ENCODE measurements at places on chromosomes 11 and 22.

DNA sequence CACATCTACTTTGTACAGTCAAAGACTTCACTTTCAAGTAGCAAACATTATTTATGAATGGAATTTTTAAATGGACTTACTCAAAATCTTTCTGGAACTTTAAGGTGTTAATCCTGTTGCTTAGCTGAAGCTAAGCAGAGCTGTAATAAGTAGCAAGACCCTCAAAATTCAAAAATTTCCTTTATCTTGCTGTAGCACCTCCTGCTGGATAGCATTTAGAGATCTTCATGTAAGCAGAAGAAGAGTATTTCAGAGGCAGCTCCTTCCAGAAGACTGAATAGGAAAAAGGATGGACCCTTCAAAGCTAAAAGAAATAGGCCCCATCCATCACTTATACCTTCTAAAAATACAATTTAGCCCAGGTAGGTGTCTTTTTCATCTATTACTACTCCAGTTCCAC lies 3.4 kb downstream of the PHF21A start:
- no peak for DNase-seq

DNA sequence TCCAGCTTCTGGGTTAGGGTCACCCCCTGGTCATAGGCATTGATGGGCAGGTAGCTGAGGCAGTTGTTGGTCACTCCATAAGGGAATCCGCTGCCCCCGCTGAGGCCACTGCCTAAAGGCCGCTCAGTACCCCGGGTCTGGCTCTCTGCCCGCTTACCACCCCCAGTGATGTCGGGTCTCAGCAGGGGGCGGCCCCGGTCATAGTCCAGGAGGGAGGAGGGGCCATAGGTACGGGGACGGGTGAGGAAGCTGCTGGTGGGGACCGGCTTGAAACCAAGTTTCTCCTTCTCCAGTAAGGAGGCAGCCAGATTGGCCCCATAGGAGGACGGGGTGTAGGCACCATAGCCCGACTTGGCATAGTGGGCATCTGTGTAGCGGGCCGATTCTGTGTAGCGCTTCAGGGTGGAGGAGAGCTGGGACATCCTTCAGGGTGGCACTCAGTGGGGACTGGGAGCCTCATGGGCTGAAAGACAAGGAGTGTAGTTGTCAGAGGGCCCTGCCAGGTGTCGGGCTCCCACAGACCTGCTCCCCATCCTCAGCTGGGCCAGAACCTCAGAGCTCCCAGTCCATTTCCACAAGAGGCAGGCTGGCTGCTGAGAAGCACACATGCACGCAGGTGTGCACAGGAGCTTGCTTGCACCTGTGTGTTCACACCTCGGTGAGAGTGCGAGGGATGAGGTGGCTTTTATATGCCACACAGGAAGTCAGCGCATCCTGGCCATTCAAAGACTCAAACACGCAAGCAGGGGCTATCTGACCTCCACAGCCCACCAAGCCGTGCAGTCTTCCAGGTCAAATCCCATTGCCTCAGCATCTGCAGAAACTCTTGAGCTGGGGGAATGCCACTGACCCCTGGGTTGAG lies 8.2 kb downstream of the USP2 start:
- no peak for DNase-seq

DNA sequence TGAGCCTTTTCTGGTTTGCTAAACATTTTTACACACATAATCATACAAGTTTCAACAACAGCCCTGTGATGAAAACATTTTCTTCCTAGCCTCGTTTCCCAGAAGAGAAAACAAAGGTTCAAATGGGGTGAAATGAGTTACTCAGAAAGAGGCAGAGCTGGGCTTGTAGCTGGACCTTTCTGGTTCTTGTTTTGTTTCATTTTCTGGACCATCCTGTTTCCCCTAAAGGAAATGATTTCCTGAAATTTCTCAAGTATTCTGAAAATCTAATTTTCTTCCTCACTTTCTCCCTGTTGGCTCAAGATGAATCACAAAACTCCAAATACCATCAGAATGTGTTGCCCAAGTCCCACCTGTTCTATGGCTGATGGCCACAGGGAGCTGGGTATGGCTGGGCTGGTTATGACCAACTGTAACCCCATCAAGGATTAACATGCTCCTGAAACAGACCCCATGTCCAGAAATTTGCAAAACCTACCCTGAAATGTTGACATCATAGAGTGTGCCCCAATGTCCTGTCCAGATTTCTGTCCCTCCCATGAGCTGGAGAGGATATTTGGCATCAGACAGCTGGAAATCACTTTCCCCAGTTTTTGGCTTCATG lies 6.7 kb upstream of the APOL4 start:
- DNase-seq = no peak

GRCh38 chr11:104602643-104603042 lies 295.6 kb downstream of the CASP12 start:
- no peak for DNase-seq

GRCh38 chr22:42879371-42880021 lies 22.4 kb upstream of the ARFGAP3 start:
- DNase-seq = no peak

GRCh38 chr11:68446046-68446725 lies 14.4 kb upstream of the PPP6R3 start:
- no peak for DNase-seq

DNA sequence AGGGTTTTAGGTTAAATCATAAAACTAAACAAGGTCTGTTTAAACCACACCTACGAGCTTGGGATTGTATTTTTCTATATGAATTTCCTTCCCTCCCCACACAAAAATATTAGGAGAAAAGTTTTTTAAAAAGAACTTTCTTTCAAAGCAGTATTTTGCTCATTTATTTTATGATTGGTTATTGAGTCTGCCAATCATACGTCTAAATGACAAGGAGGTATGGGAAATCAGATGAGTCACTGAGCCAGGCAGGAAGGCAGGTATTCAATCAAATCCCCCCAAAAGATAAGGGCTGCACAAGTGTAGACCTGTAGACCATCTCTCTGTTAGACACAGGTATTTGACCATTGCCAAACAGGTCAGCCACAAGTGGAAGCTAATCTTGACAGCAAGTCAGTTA lies 440.1 kb upstream of the CCDC90B start:
- DNase-seq = no peak

DNA sequence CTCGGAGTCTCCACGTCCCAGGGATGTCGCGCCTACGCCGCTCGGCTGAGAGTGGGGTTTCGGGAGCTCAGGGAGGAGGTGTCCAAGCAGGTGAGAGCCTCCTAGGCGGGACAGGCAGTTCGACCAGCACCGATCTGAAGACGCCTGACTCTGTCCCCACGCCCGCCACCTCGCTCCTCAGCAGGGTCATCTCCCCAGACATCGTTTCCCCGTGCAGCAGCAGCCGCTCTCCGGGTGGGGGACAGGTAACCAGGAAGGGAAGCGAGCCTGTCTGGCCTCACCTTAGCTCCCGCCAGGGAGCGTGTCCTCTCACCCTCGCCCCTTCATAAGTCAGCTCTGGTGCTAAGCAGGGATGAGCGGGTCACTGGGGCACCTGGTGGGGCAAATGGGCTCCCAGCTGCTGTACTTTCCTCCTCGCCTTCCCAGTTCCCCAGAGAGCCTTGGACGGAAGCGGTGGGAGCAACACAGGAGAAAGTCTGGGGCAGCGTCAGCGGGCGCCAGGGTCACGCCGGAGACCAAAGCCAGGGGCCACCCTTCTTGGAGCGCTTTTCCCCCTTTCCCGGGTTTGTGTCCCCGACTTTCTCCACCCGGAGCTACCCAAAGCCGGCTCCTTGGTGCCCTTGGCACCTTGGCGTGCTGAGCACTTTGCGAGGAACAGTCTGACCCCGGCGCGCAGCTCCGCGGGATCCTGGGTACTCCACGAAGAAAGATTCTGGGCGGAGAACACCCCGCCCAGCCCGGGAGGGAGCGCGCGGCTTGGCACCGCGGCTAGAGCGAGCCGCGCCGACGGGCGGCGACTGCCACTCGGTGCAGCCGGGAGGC lies 1.6 kb downstream of the SPON1 start:
- DNase-seq = no peak

GRCh38 chr11:74182635-74183034 lies 11.5 kb downstream of the PPME1 start:
- no peak for DNase-seq

DNA sequence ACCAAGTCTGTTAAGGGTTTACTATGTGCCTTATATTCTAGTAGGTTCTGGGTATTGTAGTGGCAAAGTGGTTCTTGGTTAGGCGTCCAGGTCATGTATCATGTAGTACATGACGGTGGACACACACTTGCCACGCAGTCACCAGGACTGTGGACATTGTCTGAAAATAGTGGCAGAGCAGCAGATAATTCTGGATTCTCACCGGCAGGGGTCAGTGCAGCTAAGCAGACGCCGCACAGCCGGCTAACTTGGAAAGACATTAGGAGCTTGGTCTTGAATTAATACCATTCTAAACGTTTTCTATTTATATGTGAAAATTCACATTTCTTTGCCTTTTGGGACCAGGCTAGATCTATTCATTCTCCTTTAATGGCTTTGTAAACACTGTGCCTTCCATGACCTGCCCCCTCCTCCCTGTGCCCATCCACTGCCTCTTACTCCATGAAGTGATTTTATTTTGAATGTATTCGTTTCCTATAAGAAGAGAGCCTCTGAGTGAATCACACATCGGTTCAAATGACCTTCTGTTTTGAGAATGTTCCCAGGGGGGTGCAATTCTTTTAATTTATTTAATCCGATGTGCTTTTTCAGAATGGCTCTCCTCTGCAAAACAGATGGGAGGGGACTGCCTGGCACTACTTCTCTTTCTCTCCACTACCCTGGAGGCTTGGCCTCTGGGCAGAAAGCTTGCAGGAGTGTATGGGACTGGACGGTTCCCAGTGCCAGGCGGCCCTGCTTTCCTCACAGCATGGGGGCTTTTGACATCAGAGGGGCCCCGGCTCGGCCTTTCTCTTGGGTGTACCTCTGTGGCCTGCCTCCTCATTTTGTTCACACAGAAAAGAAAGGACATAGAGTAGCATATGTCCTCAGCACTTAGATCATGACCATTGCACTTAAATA lies 378.0 kb downstream of the NTM start:
- DNase-seq = peak; percentile 6

DNA sequence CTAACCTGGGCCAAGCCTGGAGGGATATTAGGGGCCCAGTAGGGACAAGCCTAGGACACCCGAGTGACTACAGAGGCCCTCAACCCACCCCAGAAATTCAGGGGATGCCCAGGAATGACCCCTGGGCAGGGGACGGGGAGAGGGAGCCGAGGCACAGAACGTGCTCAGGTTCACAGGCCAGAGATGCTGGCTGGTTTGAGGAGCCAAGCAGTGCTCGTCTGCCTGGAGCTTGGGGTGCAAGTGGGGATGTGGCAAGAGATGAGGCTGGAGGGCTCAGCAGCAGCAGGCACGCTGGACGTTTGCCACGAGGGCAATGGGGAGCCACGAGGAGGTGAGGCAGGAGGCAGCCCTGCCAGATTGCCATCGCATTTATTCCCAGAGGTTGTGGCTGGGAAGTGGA lies 34.0 kb upstream of the EMID1 start:
- DNase-seq = no peak

GRCh38 chr11:10580623-10581022 lies 12.2 kb upstream of the LYVE1 start:
- no peak for DNase-seq

GRCh38 chr11:65880844-65881421 lies 1.3 kb downstream of the CTSW start:
- no peak for DNase-seq

DNA sequence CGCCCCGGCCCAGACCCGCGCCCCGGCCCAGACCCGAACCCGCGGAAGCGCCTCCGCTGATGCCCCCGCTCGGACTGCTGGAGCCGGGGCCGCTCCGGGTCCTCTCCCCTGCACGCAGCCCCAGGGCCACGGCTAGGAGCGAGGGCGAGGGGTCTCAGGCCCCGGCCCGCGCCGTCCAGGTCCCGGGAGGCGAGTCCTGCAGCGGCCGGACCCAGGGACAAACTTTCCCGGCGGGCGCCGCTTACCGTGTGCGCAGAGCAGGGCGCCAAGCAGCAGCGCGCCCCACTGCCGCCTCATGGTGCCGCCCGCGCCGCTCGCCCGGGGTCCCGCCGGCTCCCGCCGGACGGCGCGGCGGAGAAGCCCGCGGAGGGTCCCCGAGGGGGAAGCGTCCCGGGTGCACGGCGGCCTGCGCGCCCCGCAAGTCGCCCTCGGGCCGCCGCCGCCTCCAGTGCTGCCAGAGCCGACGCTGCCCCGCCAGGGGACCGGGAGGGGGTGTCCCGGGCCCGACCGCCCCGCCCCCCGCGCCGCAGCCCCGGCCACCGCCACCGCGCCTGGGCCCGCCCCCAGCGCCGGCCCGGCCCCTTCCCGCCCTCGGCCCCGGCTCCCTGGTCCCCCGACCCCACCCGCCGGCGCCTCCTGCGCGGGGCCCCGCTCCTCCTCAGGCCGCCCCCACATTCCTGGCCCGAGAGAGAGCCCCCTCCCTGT lies at the start of gene LRP4:
TSS of gene LRP4 (minus strand) at position 468 of the 705 bp plus-strand sequence. CDS start at position 297, 171 bp downstream.
- no peak for DNase-seq

GRCh38 chr11:126188332-126189108 lies 22.9 kb downstream of the RPUSD4 start:
- DNase-seq = no peak

DNA sequence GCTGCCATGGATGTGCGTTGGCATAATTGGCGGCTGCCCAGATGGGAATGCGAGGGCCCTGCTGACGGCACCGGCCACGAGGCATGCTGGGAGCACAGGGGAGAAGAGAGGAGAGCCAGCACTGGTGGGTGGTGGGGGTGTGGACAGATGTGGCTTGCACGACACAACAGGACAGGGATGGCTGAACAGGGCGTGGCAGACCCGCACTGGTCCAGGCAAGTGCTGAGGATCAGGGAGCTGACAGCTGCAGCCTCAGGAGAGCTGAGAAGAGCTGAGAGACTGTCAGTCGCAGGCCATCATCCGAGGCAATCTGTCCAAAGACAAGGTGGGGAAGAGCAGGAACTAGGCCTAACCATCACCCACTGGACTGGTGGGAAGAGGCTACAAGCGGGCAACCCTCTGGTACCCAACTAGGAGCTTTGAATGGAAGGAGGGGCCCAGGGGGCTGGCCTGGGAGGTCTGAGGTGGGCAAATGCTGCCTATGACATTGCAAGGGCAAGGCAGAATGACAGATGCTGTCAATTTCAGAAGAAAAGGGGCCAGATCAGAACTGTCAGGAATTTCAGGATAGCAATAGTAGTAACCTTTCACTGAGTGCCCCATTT lies 2.4 kb downstream of the GNB1L start:
- DNase-seq = no peak

DNA sequence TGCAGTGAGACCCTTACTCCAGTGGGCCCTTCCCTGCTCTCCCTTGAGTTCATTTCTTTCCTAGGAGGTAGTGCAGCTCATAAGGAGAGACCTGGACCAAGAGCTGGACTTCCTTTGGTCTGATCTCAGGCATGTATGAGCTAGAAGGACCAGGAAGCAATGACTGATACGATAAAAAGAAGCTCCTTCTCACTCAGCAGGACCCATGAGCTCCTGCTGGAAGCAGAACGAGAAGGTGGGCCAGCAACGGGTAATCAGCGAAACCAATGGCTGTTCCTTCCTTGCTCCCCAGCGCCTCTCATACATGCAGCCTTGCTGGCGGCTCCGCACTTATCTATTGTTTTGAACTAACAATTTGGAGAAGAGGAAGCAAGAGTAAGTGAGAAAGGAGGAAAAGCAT lies 56.8 kb downstream of the RPUSD4 start:
- no peak for DNase-seq

DNA sequence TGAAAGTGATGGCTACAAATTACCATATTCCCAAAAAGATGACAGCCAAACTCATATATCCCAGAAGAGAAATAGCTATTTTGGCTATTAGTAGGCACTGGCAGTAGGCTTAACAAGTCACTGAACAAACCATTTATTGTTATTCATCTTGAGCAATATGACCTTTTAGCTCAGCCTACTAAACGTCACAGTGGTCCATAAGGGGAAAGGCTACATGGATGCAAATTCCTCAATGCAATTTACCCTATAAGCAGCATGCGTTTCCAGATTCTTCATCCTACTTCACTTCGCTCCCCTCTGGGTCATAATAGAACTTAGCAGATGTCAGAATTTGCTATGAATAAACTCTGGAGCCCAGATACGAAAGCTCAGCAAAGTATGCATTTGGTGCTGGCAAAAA lies 114.0 kb downstream of the SIK3 start:
- DNase-seq = no peak
